Cortex of kidney (tissue), 1 donor: ENCODE measurements at places on chromosomes 2 and 18.

- no peak for DNase-seq
Measured at GRCh38 chr2:197205585-197206215, 104.9 kb downstream of the ANKRD44 start.

DNA sequence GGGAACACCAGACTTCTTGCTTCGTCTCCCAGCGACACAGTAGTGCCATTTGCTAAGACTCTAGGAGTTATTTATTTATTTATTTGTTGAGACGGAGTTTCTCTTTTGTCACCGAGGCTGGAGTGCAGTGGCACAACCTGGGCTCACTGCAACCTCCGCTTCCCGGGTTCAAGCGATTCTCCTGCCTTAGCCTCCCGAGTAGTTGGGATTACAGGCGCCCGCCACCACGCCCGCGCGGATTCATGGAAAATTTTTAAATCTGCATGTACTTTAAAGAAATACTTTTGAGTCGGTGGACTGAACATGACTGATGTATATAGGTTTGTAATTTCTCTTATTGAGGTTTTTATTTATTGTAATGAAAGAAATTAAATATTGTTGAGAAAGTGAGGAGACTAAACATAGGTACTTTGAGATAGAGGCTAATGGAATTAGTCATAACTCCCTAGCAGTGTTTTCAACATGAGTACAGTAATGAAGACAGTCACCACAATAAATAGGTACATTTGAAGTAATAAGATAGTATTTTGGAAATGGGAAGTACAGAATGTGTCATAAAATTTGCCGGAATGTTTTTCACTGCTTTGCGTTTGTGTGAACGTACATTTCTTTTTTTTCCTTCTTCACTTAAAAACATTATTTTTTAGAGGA, 983 bp downstream of the MTX2 start:
- no peak for DNase-seq

GRCh38 chr2:96538487-96539214, 2.1 kb downstream of the ARID5A start:
- DNase-seq, result no peak

- no peak for DNase-seq
Measured at GRCh38 chr18:72910045-72910444, 42.3 kb upstream of the NETO1 start.

GRCh38 chr18:31648966-31649429, 35.4 kb downstream of the B4GALT6 start:
- DNase-seq, result no peak

GRCh38 chr18:3447068-3447894, 2.7 kb upstream of the TGIF1 start:
- DNase-seq, result no peak

- DNase-seq, result no peak
Measured at GRCh38 chr2:157777427-157777826, 98.7 kb downstream of the ACVR1 start.

- no peak for DNase-seq
Measured at GRCh38 chr2:164644036-164644700, 22.9 kb upstream of the GRB14 start.

GRCh38 chr2:83844490-83844889, 614.6 kb downstream of the SUCLG1 start:
- no peak for DNase-seq

GRCh38 chr2:79200762-79201161, 41.2 kb upstream of the REG3A start:
- DNase-seq, result no peak

- DNase-seq, result no peak
Measured at GRCh38 chr2:66461001-66461663, 26.2 kb downstream of the MEIS1 start.

DNA sequence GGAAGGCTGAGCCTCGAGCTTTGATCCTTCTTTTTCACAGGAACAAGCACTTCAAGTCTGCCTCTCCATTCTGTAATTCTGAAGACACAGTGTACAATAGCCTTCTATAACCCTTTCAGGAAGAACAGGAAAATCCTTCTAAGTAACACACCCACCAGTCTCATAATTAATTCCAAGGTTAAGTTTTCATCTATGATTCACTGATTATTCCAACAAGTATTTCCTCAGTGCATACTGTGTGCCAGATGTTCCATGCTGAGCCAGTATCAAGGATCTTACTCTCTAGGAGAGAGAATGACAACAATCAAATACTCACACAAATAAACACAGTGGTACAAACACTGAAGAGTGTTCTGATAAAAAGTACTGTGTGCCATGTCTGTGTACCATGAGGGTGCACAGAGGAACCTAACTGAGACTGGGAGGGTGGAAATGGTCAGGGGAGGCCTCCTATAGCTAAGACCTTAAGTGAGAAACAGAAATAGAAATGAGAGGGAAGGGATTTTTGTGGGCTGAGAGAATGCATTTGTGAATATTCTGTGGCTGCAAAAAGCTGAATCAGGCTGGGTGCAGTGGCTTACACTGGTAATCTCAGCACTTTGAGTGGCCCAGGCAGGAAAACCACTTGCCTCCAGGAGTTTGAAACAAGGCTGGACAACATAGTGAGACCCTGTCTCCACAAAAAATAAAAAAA, 7.3 kb upstream of the MTLN start:
- no peak for DNase-seq

DNA sequence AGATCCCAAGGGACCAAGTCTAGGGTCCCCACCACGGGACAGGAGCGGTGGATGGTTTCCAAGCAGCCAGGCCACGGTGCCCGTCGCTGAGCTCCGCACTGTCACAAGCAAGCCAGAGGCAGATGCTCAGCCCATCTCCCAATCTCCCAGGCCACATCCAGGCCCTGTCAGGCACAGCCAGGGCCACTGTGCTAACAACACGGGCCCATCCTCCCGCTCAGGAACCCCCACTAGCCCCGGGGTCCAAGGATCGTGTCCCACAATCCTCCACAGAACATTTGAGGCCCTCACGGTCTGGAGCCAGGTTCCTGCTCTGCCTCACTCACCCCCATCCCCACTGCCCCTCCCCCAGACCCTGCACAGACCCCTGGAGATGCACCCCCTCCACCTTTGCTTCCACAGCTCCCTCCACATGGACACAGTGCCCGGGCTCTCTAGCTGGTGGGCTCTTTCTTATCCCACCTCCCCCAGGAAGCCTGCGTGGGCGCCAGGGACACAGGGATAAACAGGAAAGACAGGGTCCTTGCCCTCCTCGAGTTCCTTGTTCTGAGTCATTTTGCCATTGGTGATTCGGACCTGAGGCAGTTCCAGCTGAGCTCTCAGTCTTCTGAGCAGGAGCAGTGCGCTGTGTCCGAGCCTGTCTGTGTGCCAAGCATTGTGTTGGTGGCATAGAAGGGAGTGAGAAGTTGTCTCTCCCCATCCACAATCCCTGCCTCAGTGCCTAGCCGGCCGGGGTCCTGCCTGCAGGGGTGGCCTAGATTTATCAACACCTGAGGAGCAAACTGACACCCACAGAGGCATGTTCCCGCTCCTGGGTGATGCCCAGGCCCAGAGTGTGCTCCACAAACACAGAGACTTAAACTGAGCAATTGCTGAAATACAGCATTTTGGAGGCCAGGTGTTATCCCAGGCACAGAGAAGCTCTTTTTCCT, 7.0 kb downstream of the CROCC2 start:
- DNase-seq, result no peak

DNA sequence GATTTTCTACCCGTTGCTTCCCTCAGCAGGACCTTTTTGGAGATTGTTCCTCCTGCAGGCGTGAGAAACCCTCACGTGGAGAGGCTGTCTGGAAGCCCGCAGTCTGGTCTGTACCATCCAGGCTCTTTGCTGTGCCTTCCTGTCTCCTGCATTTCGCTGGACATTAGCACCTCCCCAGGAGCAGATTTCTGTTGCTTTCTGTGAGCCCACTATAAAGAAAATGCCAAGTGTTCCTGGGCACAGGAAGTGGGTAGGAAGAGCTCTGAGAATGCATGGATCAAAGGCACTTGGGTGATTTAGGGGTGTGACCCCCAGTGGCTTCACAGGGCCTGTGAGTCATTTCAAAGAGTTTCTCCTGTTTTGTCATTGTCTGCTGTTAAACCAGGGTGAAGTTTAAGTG, 27.3 kb downstream of the SPTBN1 start:
- no peak for DNase-seq

DNA sequence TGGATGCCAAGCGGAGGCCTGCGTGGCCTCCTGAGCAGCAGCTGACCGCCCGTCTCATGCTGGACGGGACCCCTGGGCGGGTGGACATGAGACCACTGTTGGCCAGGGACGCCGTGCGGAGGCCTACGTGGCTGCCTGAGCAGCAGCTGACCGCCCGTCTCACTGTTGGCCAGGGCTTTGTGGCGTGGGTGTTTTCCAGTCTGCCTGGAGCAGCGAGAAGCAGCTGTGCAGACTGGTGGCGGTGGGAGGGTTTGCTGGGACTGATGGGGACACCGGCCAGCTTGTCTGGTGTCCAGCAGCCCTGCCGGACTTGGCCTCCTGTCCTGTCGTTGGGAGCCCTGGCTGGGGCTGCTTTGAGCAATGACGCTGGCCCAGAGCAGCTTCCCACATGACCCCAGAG, 5.8 kb upstream of the D2HGDH start:
- DNase-seq, result no peak

DNA sequence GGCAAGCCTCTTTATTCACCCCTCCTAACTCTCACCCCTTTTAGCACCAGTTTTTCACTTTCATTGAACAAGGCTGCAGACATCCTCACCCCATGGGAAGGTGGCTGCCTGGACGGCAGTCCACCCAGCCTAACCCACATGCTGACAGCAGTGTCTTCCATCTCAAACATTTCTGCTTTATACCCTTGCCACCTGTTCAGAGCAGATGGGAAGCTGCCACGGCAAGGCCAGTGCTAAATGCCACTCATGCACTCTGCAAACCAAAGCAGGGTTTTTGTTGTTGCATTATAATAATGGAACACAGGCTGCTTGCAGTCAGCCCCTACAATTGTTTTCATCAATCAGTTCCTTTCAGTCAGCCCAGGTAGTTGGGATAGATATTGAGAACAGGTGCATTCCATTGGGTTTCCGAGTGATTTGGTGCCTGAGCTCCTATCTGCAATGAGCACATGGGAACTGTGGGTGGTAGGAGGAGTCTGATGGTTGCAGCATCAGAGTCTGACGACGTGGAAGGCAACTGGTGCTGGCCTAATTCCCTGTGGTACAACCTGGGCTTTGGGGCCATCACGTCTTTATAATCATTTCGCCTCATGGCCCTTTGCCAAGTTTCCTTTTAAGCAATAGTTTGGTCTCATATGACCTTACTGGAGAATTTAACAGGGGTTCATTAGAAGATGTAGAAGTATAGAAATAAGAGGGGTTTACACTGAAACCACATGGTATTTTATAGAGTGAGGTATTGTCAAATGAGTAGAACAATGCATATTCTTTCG, 252.5 kb upstream of the SP5 start:
- no peak for DNase-seq

DNA sequence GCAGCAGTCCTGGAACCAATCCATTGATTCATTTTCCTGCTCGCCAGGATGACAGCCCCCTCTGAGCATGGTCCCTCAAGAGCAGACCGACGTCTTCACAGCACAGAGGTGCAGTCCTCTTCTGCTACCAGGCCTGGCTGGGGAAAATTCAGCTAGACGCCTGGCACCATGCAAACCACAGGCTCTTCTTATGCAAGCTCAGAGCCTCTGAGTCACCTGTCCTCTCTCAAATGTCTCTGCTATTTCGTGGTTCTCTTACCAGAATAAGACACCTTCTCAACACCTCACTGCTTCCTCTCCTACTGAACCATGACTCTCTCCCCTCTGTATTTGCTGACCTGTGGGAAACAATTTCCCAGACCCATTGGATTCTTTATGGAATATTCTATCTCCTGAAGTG, 79.8 kb upstream of the CYRIA start:
- DNase-seq, result no peak

DNA sequence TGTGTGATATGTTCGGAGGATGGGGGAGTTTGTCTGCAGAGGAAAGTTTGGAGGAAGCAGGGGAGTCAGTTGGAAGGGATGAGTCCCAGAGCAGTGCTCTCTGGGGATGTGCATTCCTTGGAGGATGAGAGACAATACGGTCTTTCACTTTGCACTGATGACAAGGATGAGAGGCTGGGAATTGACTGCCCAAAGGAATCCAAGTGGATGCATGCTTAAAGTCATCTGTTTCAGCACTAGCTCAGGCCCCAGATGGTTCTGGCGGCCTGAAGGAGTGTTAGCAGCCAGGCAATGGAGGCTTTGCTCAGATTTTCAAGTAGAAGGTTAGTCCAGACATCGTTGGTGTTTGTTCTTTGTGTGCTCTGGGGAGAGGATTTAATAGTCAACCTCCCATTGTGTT, 100.2 kb downstream of the CRIM1 start:
- DNase-seq, result no peak

GRCh38 chr18:67145586-67146292, 370.8 kb downstream of the DSEL start:
- DNase-seq, result no peak

DNA sequence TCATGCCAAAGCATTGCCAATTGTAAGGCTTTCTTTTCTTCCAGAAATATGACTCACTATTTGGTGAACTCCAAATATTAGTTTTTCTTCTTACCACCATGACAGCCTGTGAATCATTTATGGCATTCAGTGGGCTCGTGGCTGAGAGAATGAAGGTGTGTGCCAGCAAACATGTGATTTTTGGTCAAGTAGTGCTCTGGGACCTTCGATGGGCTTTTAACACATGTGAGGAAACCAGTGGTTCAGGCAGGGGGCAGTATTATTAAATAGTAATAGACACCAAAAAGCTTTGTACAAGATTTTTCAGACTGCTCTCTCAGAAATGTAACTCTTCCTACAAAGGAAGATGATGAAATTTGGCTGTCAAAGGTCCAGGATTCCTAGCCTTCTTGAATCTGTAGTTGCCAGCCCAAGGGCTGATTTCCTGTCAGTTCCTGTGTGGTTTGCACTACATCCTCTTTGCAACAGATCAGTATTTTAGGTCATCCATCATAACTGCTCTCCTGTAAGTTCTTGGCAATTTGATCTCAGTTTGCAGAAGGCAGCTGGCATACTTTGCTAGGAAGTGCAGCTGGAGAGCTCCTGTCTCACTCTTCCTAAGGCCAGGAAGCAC, 64.3 kb downstream of the BABAM2 start:
- no peak for DNase-seq

- DNase-seq, result no peak
Measured at GRCh38 chr18:13638719-13639595, 87.4 kb downstream of the FAM210A start.

GRCh38 chr2:160469164-160469563, 24.4 kb downstream of the RBMS1 start:
- DNase-seq, result no peak

DNA sequence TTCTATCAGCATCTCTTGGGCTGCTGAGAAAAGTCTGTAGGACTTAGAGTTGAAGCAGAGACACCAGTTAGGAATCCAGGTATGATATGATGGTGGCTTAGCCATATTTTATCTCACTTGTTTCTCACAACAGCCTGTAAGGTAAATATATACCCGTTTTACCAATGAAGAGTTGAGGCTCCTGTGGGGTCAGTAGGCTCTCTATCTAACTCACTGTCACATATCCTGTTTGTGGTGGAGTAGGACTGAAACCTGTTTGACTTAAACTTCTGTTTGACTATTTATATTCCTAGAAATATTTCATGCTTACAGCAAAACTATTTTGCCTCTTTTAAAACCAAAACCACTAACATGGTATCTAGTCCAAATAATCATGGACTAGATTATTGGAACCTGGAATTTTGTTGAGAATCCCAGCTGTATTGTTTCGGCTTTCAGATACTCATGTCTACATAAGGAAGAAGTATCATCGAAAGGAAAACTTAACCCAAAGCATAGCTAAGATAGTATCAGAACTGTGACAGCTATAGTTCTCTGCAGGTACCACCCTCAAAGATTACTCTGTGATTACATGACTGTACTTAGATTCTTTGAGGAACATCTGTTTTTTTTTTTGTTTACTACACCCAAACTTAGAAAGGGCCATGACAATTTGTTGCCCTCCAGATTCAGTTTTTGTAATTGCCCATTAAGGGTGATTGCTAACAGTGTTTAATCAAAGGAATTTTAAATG, 216.1 kb upstream of the THUMPD2 start:
- DNase-seq, result no peak

- DNase-seq, result no peak
Measured at GRCh38 chr2:36889795-36890194, 76.5 kb downstream of the STRN start.
